ENCODE measurements at places on chromosomes 11 and 22.

DNA sequence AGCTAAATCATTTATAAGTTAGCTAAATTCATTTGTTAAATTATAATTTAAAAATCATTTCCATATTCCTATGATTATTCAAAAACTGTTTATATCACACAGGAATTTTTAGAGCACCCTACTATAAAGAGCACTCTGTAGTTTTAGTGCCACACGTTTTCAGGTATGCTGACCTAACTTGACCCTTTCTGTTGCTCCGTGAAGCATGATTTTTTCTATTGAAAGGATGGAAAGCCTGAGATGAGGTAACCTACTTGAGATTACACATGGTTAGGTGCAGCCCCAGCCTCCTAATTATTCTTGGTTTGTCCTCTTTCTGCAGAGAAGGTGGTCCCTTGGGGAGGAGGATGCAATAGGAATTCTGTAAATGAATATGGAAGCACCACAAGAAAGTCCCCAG lies 72.6 kb downstream of the PPFIBP2 start:
- DNase-seq: no peak

DNA sequence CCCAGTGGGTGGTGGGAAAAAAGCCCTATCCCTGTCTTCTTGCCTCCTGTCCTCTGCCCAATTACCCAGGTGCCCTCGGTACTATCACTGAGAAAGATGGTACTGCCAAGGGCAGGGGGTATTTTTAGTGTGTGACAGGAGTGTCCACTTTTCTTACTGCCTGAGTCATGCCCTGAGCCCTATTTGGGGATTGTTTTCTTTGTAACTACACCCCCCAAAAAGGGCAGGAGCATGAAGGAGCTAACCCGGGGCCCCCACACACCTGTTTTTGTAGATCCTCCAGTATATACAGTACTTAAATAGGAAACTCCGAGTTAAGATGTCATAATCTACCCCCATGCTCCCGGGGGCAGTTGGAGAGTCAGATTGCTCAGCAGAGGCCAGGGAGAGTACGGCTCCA lies 3.8 kb downstream of the SMTNL1 start:
- DNase-seq: no peak

- DNase-seq: no peak
These were observed 10.4 kb downstream of the APOL2 start for GRCh38 chr22:36228944-36229343.

DNA sequence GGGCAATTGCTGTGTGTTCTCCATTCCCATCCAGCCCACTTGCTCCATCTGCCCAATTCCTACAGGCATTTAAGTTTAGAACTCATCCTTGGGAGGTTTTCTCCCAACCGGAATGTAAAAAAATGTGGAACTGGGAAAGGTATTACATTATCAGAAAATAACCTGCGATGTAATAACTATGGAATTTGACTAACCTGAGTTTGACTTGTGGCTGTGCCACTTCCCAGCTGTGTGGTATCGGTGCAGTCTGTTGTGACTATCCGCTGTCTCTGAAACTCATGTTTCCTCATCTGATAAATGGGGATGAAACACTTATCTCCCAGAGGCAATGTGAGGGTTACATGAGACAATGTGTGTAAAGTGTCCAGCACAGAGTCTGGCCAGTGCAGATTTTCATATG lies 77.6 kb downstream of the TENM4 start:
- no peak for DNase-seq

DNA sequence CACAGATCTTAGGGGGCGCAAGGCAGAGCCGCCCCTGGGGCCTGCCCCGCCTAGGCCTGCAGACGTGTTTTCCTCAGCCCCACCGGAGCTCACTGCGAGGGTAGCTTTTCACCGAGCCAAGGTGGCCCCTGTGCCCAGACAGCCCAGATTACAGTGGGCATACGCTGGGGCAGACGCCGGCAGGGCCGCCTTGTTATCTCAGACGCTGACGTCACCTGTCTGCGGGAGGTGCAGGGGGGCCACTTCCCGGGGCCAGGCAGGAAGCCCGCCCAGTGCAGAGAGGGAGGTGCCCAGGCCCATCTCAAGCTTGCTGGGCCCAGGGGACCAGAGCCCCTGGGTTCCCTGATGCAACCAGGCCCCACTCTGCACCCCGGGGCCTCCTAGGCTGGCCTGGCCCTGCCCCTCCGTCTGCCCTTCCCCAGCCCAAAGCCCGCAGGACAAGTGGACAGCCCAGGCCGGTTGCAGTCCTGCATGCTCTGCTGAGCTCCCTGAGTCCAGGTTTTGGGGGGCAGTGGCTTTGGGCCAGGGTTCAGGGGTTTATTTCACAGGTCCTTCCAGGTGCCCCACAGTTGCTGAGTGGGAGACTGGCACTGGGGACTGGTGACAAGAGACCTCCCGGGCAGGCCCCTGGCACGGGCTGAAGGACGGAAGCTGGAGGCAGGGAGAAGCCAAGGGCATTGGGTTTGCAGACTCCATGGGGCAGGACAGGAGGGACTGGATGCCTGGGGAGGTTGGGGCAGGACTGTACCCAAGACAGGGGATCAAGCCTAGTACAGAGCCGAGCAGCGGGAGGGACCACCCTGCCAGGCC lies 38.6 kb downstream of the IGF2 start:
- DNase-seq: no peak

GRCh38 chr11:111845276-111846028 lies 25.9 kb downstream of the ALG9 start:
- no peak for DNase-seq

- no peak for DNase-seq
These were observed 6.6 kb upstream of the RPS6KA4 start for GRCh38 chr11:64352099-64352994.

GRCh38 chr11:44575288-44575672 lies 9.8 kb downstream of the CD82 start:
- no peak for DNase-seq

DNA sequence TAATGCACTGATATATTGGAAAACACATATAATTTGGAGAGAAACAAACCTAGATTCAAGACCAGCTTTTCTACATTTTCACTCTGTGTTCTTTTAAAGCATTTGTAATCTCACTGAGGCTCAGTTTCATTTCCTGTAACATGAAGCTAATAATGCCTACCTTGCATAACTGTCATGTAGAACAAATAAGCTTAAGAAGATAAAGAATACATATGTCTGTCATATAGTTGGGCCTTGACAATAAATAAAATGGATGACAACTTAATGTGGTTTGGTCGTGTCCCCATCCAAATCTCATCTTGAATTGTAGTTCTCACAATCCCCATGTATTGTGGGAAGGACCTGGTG lies 35.2 kb upstream of the FIBIN start:
- DNase-seq: no peak

DNA sequence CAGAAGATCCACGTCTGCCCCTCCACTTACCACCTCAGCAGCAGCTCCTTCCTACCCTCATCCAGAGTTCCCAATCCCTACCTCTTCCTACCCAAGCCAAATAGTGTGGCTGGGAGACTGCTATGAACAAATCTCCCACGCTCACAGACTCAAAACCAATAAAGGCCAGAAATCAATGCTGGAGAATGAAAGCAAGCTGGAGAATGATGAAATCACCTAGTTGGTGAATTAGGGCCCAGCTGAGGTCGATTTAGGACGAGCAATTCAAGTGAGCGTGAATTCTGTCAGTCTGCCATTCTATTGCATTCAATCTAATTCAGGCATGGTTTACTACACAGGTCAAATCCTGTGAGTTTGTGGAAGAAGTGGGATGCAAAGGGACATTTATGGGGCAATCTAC lies 22.5 kb downstream of the COMMD9 start:
- no peak for DNase-seq

DNA sequence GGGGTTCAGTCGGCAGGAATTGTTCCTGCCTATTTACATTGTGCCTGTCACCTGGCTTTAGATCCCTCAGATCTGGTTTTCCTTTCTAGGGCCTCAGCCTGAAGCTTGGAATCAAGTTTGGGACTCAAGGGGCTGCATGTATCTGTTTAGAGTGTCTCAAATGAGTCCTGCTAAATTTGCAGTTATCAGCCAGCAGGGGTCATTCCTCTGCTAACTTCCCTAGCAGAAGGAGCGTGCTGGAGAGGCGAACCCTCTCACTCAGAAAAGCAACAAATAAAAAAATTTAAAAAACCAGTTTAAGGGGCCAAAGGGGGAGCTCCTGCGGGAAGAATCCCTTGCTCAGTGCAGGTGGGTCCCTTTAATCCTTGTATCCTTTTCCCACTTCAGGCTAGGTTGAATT lies 1220.2 kb downstream of the JRKL start:
- DNase-seq: no peak

DNA sequence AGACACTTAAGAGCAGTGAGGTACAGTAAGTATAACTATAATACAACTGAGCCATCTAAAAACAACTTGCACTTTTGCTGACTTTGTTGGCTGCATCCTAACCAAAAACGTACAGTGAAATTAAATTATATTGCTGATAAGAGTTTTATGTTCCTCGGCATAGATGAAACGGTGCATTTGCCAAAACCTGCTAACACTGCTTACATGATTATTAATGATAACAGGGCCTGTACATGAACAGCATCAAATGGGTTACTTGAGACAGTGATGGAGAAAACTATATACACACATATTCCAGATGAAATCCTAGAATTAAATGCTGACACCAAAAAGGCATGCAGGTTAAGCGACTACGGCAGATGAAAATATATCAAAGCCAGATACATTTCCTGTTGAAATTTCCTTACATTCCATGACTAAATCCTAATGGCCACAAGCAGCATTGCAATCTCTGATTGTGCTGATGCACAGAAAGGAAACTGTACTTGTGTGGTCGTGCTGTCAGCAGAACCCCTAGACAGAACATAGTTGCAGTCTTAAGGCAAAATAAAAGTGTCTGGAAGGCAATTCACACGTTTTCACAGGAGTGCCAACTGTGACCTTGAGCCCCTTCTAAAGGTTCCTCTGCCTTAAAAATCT lies 143.9 kb downstream of the CADM1 start:
- no peak for DNase-seq

DNA sequence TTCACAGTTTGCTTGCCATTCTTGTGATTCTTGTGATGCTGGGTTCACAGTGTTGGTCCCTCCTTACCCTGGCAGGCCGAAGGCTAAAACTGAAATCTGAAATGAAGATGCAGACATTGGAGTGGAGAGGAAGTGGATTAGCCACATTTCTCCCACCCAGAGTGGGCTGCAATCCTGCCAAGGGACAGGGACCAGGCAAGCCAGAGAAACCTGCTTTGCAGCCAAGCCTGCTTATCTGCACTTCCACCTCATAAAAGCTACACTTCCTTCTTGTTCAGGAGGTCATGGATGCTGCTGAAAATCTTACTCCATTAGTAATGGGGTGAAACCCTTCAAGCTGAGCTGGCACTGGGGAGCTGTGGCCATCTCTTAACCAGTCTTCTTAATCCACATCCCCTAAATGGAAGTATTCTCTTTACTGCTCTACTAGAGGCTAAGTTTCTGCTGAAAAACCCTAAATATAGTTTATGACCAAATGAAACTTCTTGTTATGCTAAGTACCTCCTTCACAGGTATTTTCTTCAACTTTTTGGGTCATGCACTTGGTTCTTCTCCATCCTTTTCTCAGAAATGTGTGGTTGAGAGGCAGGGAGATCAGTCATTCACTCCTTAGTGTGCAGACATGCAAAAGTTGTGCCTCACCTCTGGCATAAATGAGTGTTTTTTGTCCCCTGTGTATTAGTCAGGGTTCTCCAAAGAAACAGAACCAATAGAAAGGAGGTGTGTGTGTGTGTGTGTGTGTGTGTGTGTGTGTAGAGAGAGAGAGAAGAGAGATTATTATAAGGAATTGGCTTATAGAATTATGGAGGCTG lies 133.9 kb upstream of the BMAL1 start:
- no peak for DNase-seq

GRCh38 chr11:115921986-115922385 lies 417.8 kb upstream of the CADM1 start:
- DNase-seq: no peak
